Midbrain (tissue), 1 donor: ENCODE measurements at places on chromosomes 5 and 9.
A peak's percentile ranks its signal among the peaks of the same experiment; 100 is the strongest.

DNA sequence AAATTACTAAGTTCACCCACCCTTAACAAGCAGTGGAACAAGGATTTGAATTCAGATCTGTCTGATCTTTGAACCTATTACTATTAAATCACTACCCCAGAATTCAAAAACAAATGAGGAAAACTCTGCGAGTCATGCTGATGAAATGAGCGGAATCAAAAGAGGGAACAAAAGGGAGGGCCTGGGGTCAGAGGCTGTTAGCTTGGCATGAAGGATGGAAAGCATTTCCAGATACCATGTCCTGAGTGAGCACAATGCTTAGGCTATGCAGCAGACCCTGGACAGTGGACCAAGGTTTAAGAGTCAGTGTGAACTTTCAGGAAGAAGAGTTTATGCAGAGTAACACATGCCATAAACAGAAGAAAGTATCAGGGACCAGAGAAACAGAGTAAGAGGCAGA, 30.5 kb downstream of the GRIA1 start:
- DNase-seq, result no peak

DNA sequence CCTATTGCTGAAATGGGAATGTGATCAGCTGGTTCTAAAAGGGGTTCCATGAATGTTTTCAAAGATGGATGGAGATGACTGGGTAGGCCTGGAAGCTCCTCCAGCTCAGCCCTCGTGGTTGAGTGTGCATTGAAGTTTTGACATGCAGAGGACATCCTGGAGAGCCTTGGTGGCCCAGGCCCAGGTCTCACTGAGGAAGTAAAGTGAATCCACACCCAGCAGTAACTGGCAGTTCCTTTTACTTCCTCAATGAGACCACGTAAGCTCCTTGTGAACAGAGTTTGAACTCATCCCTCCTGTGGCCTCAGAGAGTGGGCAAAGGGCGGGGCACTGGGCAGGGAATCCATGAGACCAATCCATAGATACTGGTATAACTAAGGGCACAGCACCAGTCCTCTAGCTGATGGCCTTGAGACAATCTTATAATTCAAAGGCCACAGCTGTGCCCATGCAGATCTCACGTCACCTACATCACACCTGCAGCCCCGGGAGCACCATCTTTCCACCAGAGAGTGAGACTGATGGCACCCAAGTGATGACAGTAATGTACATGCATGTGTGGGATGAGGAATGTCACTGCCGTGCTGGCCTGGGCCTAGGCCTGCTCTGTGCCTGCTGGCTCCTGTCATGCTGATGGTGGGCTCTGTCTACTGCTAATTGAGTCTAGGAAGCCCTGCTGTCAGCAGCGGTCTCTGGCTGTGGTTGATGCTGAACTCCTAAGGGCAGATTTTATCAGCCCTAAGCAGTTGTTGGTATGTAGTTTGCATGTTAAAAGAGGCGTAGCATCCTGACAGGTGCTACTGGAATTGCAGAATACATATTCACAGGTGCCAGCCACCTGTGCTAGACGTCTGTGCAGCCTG, 257.8 kb downstream of the FSTL4 start:
- DNase-seq, result no peak

DNA sequence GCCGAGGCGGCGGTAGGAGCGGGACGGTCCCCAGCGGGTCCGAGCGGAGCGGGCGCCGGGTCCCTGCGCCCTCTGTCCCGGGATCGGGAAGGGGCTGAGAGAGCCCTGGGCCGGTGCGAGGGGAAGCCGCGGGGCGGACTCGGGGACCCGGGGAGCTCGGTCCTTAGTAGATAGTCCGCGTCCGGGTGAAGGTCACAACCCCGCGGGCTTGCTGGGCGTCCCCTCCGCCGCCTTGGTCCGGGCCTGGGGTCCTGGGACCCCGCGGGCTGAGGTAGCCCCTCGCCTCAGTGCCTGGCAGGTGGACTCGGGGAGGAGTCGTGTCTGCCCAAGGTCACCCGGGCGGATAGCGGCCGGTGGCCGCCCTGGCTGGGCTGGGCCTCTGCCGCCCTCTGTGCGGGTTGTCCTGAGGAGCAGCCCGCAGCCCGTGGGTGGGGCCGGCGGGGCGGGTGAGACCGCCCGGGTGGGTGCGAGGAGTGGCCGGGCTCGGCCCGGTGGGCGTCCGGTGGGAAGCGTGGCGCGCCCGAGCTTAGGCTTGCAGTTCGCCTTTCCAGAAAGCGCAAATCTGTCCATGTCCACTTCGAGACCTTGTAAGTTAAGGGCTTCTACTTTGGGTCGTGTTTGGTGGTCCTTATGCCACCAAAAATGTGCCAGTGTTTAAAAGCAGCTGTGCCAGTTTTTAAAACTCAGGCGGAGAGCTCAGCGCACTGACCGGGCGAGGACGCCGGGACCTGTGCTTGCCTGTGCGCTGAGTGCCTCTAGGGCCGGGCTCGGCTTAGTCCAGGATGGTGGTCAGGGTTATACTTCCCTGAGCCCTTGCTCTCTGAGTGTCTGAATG, 554 bp downstream of the SDHA start:
- DNase-seq, result peak; percentile 19

DNA sequence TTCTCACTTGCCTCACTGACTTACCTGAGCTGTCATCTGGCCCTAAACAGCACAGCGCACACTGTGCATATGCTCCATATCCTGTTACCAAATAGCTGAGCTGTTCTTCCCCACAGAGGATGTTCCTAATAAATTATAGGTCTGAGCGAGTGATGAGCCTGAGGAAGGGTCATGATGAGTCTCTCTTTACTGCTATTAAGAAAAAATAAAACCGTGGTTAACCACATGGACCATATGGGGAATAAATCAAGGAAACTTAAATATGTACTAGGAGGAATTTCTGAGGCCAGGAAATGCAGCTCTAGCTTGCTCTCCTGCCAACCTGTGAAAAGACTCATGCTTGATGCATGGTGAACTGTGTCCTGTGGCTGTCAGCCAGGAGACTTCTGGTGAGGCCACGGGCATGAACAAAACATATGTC, 424.8 kb upstream of the DMAC1 start:
- DNase-seq, result no peak

DNA sequence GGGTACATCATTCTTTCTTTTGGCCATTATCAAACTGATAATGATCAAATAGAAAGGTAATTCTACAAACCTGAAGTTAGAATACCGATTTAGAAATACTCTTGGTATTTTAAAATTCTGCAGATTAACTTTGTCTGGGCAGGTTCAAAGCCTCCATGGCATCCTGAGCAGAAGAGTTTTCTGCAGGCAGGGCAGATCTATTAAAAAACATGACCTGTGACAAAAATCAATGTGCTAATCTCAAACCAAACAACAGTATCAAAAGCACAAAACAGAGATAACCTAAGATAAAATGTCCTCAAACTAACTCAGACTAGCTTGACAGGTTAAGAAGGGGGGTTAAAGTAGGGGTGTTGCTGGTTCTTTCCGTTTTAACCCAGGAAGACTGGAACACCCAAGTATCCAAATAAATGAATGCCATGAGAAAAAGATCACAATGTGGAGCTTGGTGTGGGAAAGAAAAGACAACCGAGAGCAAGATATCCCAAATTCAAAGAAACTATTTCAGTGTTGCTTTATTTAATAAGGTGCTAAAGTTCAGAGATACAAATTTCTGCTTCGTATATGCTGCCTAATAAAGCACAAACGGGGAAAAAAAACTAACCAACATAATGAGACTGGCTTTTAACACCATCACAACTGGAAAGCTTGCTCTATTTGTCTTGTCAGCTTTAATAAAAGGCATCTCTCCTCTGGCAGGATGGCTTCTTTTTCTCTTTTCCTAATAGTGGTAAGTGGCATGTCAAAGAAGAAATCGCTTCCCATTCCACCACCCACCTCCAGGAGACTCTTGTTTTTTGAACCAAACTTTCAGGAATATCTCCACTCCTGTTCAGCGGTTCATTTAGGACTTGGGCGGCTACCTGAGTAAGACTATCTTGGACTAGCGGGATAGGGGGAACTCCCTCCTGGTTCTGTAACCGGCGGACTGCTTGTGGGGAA, 2.3 kb downstream of the EFNA5 start:
- no peak for DNase-seq

DNA sequence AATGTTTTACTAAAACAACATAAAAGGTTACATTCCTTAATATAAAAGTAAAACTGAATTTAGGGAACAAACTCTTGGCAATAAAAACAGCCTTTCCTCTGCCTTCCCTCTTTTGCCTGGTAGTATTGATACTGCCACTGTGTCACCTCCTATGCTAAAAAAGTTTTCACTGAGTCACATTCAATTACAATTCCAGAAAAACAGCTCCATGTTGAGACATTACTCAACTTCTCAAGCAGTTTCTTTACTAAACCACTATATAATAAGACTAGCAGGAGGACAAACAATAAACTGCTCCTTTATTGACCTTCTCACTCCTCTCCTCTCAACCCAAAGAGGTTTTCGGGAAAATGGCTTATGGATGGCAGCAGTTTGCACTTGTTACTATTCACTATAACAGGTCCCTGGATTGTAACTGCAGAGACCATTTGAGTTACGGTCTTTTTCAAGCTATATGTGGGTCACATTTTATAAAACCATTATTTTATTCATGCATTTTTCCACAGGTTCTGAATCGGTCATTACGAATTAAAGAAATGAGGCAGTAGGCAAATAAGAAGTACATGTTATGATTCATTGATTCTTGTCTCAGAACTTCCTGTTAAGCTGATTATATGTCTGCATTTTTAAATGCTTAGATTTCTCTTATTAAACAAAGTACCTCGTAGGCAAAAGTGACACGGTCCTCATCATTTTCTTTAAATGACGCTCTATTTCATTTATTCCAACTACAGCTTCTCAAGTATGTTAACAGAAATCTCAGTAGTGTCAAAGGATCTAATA, 2.1 kb downstream of the ZDHHC21 start:
- no peak for DNase-seq

- DNase-seq, result no peak
These were observed 115.8 kb upstream of the OTULINL start for GRCh38 chr5:14465776-14466175.

DNA sequence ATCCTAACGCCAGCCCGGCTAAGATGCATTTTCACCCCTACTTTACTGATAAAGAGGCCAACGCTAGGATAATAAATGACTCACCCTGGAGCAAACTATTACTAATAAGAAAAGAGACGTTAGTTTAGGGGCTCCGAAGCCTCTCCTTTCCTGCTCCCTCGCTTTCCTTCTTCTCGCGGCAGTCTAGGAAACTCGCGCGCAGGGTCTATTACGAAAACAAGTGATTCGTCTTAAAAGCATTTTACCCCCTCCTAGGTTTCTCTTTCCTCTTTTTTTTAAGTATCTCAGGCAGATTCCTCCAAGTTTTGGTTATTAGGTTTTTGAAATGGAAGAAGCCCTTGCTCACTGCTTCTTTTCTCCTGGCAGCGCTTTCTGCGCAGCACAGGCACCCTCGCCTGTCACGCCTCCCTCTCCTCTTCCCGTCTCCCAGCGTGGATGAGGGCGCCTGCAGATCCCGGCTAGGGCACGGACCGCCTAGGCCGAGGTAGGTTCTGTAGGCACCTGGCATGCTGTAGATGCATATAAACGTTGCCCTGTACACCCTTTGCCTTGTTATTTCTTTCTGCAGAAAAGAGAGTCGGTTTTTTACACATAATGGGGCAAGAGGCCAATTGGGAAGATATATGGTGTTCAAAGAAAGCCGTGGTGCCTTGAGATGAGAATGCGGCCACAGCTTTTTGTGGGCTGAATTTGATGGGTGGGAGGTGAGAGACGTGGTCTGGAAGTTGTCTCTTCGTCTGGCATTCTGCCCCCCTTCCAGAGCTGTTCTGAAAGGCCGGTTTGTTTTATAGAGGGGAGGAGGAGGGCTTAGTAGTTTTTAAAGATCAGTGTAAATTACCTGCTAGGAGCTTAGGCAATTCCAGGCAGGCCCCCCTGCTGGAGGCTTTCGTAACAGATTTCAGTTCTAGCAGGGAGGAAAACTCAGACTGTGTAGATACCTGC, 983 bp downstream of the GCNT1 start:
- DNase-seq, result no peak

- DNase-seq, result no peak
These were observed 1326.8 kb downstream of the PTPRD start for GRCh38 chr9:9286001-9286400.

DNA sequence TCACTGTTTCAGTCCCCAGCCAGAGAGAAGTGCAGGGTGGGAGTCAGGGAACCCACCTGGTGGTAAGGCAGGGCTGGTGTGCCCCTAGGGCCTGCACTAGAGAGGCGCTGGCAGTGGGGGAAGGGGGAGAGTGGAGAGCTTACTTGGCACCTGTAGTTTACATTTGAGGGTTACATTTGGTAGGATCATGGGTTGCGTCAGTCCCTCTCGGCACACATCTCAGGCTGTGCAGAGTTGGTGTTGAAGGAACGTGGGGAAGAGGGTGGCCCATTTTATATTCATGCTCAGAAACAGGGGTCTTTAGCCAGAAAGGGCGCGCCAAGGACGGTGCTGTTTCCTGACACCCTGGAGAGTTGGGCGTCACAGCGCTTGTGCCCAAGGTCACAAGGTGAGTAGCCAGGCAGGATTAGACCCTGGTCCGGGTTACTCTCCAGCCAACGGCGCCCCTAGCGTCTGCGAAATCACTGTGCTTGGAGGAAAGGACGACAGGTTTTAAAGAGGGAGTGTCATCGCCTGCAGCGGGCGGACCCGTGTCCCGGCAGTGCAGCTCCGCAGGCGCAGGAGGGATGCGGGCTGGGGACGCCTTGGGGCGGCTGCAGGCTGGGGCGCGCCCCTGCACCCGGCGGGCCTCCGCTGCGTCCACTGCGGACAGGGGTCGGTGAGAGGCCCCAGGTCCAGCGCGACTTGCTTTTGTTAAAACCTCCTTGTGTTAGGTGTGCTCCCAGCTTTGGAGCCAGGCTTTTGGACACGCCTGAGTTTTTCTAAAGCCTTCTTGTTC, 272.6 kb downstream of the FANCC start:
- DNase-seq, result no peak

- DNase-seq, result no peak
These were observed 44.6 kb upstream of the MATR3 start for GRCh38 chr5:139248826-139249453.

DNA sequence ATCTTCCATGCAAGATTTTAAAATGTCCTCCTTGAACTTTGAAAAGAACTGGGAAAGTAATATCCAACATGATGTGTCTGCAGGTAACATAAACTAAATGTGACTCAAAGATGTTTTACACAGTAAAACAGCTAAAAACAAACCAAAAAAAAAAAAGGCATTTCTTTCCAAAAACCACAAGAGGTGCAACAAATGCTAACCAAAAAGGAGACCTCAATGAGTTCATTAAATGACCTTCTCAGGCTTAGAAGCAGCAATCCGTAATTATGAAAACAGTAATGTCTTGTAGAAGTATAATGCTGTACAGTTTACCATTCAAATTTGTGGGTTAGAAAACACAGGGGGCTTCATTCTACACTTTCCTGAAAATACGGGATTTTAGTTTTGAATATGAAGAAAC, 2.5 kb downstream of the RNF145 start:
- DNase-seq, result no peak

- peak; percentile 63 for DNase-seq
These were observed 355 bp downstream of the TLE4 start for GRCh38 chr9:79572032-79572607.

GRCh38 chr9:133839822-133840329, 101.7 kb upstream of the SARDH start:
- no peak for DNase-seq

- DNase-seq, result no peak
These were observed 476.1 kb upstream of the PTPRD start for GRCh38 chr9:11088821-11089374.
